ENCODE measurements at places on chromosomes 11 and 22. TPM values are rescaled to one million over a fixed set of nuclear protein-coding genes. Genes with fewer than 3 reads are reported as not detected.

OR4A16 gene
- total RNA-seq = not detected

SPA17 gene
- 17.5 TPM for total RNA-seq

PTPRCAP gene
- total RNA-seq = 0.34 TPM

TUBA8 gene
- total RNA-seq = 0.51 TPM

TRIM6 gene
- 8.3 TPM for total RNA-seq

HEPHL1 gene
- not detected for total RNA-seq

MYO18B gene
- total RNA-seq = 0.08 TPM

DMC1 gene
- 5.0 TPM for total RNA-seq

C1QTNF4 gene
- 0.09 TPM for total RNA-seq

CD3D gene
- total RNA-seq = not detected

MS4A15 gene
- not detected for total RNA-seq

USP2 gene
- 1.9 TPM for total RNA-seq

SMARCB1 gene
- total RNA-seq = 54.6 TPM

RFPL1 gene
- total RNA-seq = not detected

OR51I1 gene
- not detected for total RNA-seq

PLAAT2 gene
- total RNA-seq = 0.68 TPM

TRIM29 gene
- total RNA-seq = 20.8 TPM

OR52I1 gene
- not detected for total RNA-seq

Data from A549 treated with AZD2906 at 1 μM for 4 hours (cell line).